Activated naive CD4-positive, alpha-beta T cell treated with anti-CD3 and anti-CD28 coated beads for 36 hours (primary cell): ENCODE measurements at places on chromosomes 3 and 15.

- DNase-seq, result no peak
Measured at GRCh38 chr3:132160198-132160597, 125.4 kb upstream of the CPNE4 start.

DNA sequence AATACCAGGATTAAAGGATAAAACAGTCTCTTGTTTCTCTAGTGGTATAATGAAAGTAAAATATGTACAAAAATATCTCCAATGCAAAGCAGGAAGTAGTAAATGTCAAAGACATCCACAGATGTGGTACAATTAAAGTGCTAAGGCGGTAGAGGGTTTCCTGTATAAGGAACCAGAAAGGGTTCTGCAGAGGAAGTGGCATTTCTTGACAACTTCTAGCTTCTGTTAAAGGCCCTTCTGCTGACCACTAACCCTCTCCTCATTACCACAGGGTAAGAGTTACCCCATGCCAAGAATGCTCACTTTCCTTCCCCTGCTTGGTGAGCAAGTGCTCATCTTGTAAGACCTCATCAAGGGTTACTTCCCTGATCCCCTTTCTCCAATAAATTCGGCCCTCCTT, 883.6 kb upstream of the NR2F2 start:
- DNase-seq, result peak; percentile 8

DNA sequence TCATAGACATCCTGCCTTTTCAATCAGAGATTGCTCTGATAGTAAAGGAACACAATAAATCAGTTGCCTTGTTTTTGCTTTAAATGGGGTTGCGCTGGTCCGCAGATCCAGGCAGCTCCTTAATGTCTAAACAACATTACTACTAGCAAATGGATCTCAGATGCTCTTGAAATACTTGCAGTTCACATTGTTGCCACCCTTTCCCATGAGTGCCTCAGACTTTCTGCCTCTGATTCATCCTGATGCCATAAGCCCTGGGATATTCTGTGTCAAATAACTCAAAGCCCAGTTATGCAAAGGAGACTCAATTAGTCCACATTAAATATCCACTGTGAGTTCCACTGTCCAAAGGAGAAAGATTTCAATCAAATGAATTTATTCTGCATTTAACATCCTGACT, 196.7 kb downstream of the PLCH1 start:
- DNase-seq, result no peak

DNA sequence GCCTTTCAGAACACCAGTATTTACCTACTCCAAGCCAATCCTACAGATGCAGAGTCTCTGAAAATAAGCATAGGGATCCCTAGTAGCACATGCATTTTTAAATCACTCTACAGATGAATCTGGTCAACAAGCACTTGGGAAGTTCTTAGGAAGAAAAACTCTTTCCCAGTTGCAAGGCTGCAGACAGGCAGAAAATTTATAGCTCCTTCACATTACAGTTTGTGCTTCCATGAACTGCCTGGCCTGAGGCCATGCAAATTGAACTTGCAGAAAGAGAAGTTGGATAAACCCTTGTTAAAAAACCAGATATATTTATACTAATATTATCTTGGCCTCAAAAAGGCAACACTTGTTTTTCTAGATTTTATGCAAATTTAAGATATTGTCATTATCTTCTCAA, 256.9 kb downstream of the EPHA3 start:
- no peak for DNase-seq

GRCh38 chr15:67501836-67502461, 19.0 kb upstream of the C15orf61 start:
- DNase-seq, result no peak

- DNase-seq, result no peak
Measured at GRCh38 chr3:159128628-159129027, 326.8 kb downstream of the MFSD1 start.

DNA sequence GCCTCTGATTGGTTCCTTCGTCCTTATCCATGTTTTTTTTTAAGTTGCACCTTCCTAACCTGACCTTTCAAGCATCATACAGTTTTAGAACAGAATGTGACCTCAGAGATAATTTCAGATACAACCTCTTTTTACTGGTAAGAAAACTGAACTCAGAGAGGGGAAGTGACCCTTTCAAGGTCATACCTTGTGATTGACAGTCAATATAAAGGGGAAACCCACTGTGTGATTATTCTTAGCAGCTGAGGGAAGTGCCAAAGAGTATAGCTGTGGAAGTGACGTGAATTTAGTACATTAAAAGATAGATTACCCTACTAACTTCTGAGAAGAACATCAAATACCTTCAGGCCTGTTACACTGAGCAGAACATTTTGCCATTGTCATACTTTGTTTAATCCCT, 319.4 kb downstream of the NEK10 start:
- no peak for DNase-seq

GRCh38 chr15:91853511-91853947, at the start of gene SLCO3A1:
Gene SLCO3A1 (plus strand): TSS chr15:91853708.
- DNase-seq, result peak; percentile 71
